Neural progenitor cell (in vitro differentiated cells): ENCODE measurements at places on chromosomes 7 and 10. TPM values are rescaled to one million over a fixed set of nuclear protein-coding genes. Genes with fewer than 3 reads are reported as not detected.

DNA sequence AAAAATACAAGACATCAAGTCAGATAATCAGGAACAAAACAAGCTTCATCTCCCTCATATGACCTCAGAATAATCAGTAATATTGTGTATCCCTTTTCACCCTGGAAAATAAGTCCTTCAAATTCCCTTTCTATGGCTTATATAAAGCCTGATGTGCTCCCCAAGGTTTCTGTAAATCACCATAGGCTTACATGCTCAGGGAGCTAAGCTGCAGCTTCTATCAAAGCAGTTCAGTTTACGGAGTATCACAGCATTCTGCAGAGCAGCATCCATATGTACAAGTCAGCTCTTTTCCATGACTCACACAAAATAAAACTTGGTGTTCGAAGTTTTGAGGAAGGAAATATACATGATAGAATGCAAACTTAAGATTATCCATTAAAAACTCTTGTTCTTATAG, 225.6 kb downstream of the LRRTM3 start:
- H3K4me1 ChIP-seq = no peaks in the 10 kb centered on the region
- no peak overlapping the region for H3K4me3 ChIP-seq
- no peaks in the 10 kb centered on the region for H3K27me3 ChIP-seq
- no peak for DNase-seq
- H3K36me3 ChIP-seq = no peaks in the 10 kb centered on the region

The GPR15LG gene
- total RNA-seq = not detected in 2 replicates

GRCh38 chr10:115867305-115867704, 405.7 kb downstream of the GFRA1 start:
- no peaks in the 10 kb centered on the region for H3K4me1 ChIP-seq
- H3K27ac ChIP-seq = no peak overlapping the region
- H3K4me3 ChIP-seq = no peak overlapping the region
- H3K36me3 ChIP-seq = no peaks in the 10 kb centered on the region
- DNase-seq = no peak
- no peaks in the 10 kb centered on the region for H3K27me3 ChIP-seq

DNA sequence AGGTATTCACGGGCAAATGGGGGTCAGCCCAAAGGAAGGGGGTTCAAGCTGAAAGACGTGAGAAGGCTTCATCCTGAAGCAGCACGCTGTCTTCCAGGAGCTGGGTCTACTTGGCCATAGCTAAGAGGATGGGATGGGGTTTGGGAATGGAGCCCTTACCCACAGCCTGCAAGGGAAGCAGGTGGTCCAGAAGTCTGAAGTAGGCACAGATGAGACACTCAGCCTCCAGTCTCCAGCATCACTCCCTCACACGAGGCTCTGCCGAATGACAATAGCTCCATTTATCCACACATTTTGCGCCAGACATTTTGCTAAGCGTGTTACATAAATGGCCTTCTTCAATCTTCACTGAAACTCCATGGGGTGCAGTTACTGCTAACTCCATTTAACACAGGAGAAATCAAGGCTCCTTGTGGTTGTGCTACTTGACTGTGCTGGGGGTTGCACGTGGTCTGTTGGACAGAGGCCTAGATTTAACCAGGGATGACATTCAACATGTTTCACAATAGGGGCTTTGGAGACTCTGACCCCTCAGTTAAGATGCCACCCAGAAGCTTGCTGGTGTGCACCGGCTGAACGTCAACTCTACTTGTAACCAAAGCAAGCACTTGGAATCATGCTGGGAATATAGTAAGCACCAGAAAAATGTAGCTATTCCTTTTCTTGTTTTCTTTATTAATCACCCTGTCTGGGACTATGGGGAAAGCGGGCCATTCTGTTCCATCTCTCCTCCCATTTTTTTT, 85.3 kb downstream of the FAM241B start:
- no peak overlapping the region for H3K27ac ChIP-seq
- H3K4me3 ChIP-seq = no peak overlapping the region
- H3K27me3 ChIP-seq = no peaks in the 10 kb centered on the region

The TNS3 gene
- 15.0 and 21.8 TPM in 2 replicates for total RNA-seq

DNA sequence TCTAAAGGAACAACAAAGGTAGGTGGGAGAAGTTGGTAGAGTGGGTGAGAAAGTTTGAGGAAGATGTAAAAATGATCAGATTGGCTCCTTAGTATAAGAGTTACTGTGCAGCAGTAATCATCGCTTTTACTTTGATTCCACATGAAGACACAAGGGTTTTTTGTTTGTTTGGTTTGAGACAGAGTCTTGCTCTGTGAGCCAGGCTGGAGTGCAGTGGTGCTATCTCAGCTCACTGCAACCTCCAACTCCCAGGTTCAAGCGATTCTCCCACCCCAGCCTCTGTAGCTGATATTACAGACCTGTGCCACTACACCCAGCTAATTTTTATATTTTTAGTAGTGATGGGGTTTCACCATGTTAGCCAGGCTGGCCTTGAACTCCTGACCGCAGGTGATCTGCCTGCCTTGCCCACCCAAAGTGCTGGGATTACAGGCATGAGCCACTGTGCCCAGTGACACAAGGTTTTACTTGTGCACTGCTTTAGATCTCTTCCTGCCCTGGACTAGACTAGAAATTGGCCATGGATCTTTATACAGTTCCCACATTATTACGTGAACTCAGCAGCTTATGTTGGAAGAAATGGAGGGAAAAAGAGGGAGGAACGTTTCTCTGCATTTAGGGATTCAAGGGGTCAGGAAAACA, 10.7 kb downstream of the LUC7L2 start:
- no peak overlapping the region for H3K4me3 ChIP-seq
- peaks cover 10% of the 10 kb centered on the region for H3K4me1 ChIP-seq
- no peak for DNase-seq
- peaks cover 5% of the 10 kb centered on the region for H3K36me3 ChIP-seq
- no peak overlapping the region for H3K27ac ChIP-seq
- H3K27me3 ChIP-seq = no peaks in the 10 kb centered on the region

- no peak overlapping the region for H3K4me3 ChIP-seq
- no peaks in the 10 kb centered on the region for H3K36me3 ChIP-seq
- H3K27ac ChIP-seq = no peak overlapping the region
- no peak for DNase-seq
- H3K27me3 ChIP-seq = no peaks in the 10 kb centered on the region
- H3K4me1 ChIP-seq = peaks cover 41% of the 10 kb centered on the region
Measured at GRCh38 chr7:22129166-22129565, 183.5 kb upstream of the CDCA7L start.

The STN1 gene
- 26.4 and 32.0 TPM in 2 replicates for total RNA-seq

DNA sequence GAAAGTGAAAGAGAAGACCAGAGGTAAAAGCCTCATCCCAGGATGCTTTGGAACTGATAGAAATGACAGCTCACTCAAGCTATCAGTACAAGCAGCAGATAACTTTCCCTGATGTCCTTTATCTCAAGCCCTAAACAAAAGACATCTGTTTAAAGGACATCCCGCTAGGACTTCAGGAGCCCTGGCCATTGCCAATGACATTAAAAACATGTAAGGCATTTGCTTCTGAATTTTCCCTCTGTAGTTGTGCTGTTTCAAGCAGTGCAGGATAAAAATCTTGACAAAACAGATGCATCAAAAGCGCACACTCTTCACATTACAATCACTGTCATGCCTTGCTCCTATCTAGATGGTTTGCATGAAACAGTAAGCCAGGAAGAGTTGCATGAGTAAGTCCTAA, 159.8 kb downstream of the AOAH start:
- H3K36me3 ChIP-seq = no peaks in the 10 kb centered on the region
- no peak overlapping the region for H3K27ac ChIP-seq
- peaks cover 11% of the 10 kb centered on the region for H3K4me1 ChIP-seq

The TSPAN12 gene
- total RNA-seq = 17.3 and 26.7 TPM in 2 replicates

The BAIAP2L1 gene
- 29.5 and 35.1 TPM in 2 replicates for total RNA-seq

The TEX47 gene
- total RNA-seq = not detected in 2 replicates

GRCh38 chr7:27130540-27131389, at the start of gene HOXA4:
HOXA4 (minus strand) TSS chr7:27130757; CDS start chr7:27130733, 24 bp downstream.
- no peaks in the 10 kb centered on the region for H3K36me3 ChIP-seq
- H3K4me1 ChIP-seq = no peaks in the 10 kb centered on the region
- H3K27me3 ChIP-seq = peaks cover 100% of the 10 kb centered on the region
- peak; percentile 79 for DNase-seq
- H3K27ac ChIP-seq = no peak within 1 kb of the TSS

- no peak for DNase-seq
- no peaks in the 10 kb centered on the region for H3K36me3 ChIP-seq
- H3K4me1 ChIP-seq = no peaks in the 10 kb centered on the region
- H3K27ac ChIP-seq = peak overlapping the region; percentile 50
- no peaks in the 10 kb centered on the region for H3K27me3 ChIP-seq
Measured at GRCh38 chr7:106590209-106590816, 70.6 kb downstream of the CCDC71L start.

- H3K4me3 ChIP-seq = no peak overlapping the region
- H3K27me3 ChIP-seq = no peaks in the 10 kb centered on the region
- H3K27ac ChIP-seq = no peak overlapping the region
- DNase-seq = peak; percentile 79
- H3K36me3 ChIP-seq = no peaks in the 10 kb centered on the region
Measured at GRCh38 chr10:103661198-103661950, 167.9 kb downstream of the NEURL1 start.

DNA sequence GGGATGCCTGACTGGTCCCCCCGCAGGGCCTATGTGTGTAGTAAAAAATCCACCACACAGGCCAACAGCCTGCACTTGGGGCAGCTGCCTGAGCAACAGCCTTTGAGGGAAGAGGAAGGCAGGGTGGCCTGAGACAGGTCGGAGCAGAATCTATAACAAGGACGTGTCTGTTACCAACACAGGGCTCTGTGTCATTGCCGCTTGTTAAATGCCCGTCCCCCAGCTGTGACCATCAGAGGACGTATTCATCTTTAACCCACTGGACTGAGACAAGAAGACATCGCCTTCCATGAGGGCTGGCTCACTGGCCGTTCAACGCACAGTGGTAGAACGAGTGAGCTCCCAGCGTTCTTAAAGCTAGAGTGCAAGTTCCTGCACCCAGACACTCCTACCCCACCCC, 7.8 kb downstream of the PDIA4 start:
- H3K4me3 ChIP-seq = no peak overlapping the region
- no peak for DNase-seq
- no peak overlapping the region for H3K27ac ChIP-seq
- no peaks in the 10 kb centered on the region for H3K27me3 ChIP-seq
- no peaks in the 10 kb centered on the region for H3K4me1 ChIP-seq
- H3K36me3 ChIP-seq = no peaks in the 10 kb centered on the region

DNA sequence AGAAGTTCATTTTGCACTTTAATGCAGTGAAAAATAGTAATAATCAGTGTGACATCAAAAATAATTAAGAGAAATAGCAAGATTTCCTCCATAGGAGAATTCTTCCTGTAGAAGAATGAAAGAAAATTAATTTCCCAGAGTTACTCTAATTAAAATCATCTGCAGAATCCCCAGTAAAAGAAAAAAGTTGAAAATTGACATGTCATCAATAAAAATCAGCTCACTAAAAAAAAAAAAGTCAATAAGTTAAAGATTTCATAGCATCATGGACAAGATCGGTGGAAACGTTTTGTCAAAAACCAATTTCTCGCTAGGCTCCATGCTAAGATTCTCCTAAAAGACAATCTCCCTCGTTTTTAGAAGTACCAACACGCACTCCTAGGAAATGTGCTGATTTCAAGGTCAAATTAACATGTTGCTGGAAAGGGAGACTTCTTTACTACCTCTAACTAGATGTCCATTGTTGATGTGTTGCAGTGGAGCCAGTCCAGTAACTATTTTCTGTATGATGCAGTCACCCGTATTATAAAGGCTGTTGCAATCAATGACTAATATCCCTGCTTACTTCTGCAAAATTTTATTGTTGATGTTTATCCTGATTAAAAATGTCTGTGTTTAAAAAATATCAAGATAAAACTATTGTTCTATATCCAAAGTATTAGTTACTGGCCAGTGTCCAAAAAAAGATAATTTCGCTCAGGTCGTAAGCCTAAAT, 591.9 kb upstream of the MGMT start:
- no peaks in the 10 kb centered on the region for H3K36me3 ChIP-seq
- no peak overlapping the region for H3K27ac ChIP-seq
- no peak overlapping the region for H3K4me3 ChIP-seq

- no peaks in the 10 kb centered on the region for H3K27me3 ChIP-seq
- H3K4me3 ChIP-seq = peak overlapping the region; percentile 1
- DNase-seq = no peak
- peak overlapping the region; percentile 84 for H3K27ac ChIP-seq
Measured at GRCh38 chr7:30557245-30557644, 37.4 kb upstream of the GARS1 start.

GRCh38 chr10:86802473-86803108, 46.2 kb downstream of the BMPR1A start:
- no peak overlapping the region for H3K4me3 ChIP-seq
- H3K36me3 ChIP-seq = no peaks in the 10 kb centered on the region
- H3K4me1 ChIP-seq = peaks cover 22% of the 10 kb centered on the region
- DNase-seq = no peak
- H3K27me3 ChIP-seq = no peaks in the 10 kb centered on the region

GRCh38 chr7:157970744-157971143, 616.9 kb downstream of the PTPRN2 start:
- DNase-seq = no peak
- H3K4me3 ChIP-seq = no peak overlapping the region
- no peaks in the 10 kb centered on the region for H3K4me1 ChIP-seq
- H3K27me3 ChIP-seq = no peaks in the 10 kb centered on the region
- H3K27ac ChIP-seq = no peak overlapping the region

The RADIL gene
- total RNA-seq = 3.1 and 5.8 TPM in 2 replicates

DNA sequence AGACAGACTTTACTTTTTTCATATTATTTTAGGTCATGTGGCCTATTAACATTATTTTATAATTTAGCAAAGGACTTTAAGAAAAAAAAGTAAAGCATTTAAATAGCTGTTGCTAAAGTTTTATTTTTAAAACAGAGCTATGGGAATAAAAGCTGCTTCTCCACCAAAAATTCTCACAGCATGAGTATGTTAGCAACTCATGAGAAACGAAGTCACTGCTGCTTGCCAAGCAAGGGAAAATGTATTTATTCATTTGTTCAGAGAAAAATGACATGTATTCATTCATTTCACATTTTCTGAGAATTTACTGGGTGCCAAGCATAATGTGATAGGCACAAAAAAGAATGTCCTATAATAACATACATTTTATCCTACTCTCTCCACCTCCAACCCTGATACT, 5.1 kb downstream of the LRRC72 start:
- H3K4me1 ChIP-seq = no peaks in the 10 kb centered on the region
- no peak overlapping the region for H3K4me3 ChIP-seq
- no peaks in the 10 kb centered on the region for H3K36me3 ChIP-seq
- no peaks in the 10 kb centered on the region for H3K27me3 ChIP-seq

The ZFYVE27 gene
- total RNA-seq = 13.7 and 28.6 TPM in 2 replicates

The OR13A1 gene
- total RNA-seq = 0.93 and 1.5 TPM in 2 replicates
